ENCODE measurements at places on chromosomes 5 and 9.

DNA sequence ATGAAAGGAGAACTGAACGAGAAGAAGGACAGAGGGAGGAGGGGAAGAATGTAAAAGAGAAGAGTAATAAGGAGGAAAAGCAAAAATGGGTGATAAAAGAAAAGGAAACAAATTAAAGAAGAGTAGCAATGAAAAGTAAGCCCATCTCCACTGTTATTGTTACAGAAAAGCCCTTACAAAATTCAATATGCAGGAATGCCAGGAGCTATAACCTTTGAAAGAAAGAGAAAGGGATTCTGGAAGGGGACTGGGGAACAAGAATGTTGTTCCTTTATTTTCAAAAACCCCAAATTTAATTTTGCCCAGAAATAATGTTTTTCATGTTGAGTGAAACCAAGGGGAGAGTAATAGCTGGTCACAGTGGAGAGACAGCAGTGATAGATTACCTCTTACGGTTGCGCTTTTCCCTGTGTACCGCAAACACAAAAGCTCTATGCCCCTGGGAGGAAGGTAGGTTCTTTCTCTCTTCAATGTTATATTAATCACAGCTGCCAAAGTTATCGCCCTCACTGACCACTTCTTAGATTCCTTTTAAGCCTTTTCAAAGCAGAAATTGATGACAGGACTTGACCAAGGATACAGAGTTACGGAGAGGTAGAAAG is 86.7 kb downstream of the BRINP1 start:
- DNase-seq: no peak

GRCh38 chr5:72255670-72256069 is 64.4 kb downstream of the MRPS27 start:
- no peak for DNase-seq

DNA sequence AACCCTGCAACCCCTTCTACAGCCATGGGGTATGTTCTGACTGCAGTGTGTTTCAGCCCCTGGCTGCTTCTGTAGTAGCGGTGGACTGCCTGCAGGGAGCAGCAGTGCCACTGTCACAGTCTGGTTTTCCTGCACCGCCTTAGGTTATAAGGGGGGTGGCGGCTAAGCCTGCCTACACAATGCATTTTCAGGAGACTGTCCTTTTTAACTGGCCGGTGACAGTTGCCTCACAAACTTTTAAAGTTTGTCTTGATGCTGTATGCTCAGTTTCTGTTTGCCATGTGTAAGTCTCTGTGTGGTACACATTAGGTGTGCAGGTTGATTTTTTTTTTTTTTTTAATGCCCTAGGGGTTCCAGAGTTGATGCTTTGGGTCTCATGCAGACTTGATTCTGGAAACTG is 53.0 kb downstream of the NUP214 start:
- DNase-seq: peak; percentile 64

- no peak for DNase-seq
These were observed 10.7 kb downstream of the CAMK2A start for GRCh38 chr5:150278916-150279315.

GRCh38 chr9:112029921-112030444 is 133.4 kb downstream of the UGCG start:
- no peak for DNase-seq

GRCh38 chr9:125948887-125949596 is 201.9 kb downstream of the PBX3 start:
- DNase-seq: no peak

GRCh38 chr9:87067426-87067825 is 120.1 kb upstream of the GAS1 start:
- no peak for DNase-seq

- no peak for DNase-seq
These were observed 28.6 kb downstream of the TRIM7 start for GRCh38 chr5:181176254-181176952.

Data from dorsolateral prefrontal cortex (tissue), 122 donors.